Ovary (tissue), 10 donors: ENCODE measurements at places on chromosomes 5 and 9. TPM values are rescaled to one million over a fixed set of nuclear protein-coding genes. Genes with fewer than 3 reads are reported as not detected.

The RGS7BP gene
- 6.5 TPM for total RNA-seq

The EGR1 gene
- 72.7 TPM for total RNA-seq

The SLC12A7 gene
- total RNA-seq, result 9.8 TPM

The NME5 gene
- 4.6 TPM for total RNA-seq

The APC gene
- total RNA-seq, result 32.8 TPM

The FOXD4L6 gene
- total RNA-seq, result not detected

The CER1 gene
- total RNA-seq, result not detected

The GPRIN1 gene
- 0.20 TPM for total RNA-seq

DNA sequence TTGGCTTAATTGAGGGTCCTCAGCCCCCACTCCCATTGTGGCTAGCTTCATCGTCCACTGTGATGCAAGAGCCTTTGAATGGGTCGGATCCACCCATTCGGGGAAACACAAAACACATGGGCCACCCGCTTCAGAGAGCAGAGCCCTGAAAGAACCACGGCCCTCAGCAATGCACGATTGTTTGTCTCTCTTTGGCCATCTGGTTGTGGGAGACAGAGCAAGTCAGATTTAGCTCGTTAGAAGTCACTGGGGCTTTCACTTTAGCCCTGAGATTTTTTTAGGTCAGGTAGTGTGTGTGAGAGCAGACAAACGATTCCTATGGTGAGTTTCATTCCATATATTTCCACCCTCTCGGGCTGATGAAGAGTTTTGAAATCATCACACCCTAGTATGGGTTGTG, 12.9 kb upstream of the COL15A1 start:
- DNase-seq, result no peak
- H3K4me3 ChIP-seq, result no peak overlapping the region
- H3K4me1 ChIP-seq, result peaks cover 4% of the 10 kb centered on the region

DNA sequence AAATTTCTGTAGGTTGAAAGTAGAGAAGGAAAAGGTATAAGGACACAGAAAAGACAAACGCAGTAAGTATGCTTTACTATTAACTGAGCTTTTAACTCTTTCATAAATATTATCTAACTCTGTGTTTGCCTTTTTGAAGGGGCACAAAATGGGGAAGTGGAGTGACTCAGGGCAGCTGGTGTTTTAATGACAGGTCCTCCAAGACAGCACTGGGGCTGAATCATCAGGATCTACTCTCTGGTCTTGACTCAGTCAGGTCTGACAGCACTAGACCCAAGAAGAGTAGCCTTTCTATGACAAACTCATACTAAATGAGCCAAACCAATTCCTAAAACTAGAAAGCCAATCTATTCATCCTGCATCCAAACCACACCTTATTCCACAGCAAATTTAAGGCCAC, 102.2 kb downstream of the APTX start:
- no peaks in the 10 kb centered on the region for H3K27me3 ChIP-seq
- no peaks in the 10 kb centered on the region for H3K36me3 ChIP-seq
- no peak overlapping the region for H3K4me3 ChIP-seq
- DNase-seq, result no peak

GRCh38 chr9:8251566-8251965, 452.0 kb upstream of the DMAC1 start:
- no peaks in the 10 kb centered on the region for H3K36me3 ChIP-seq
- no peak for DNase-seq
- no peak overlapping the region for H3K4me3 ChIP-seq
- H3K4me1 ChIP-seq, result peaks cover 2% of the 10 kb centered on the region
- no peaks in the 10 kb centered on the region for H3K27me3 ChIP-seq

DNA sequence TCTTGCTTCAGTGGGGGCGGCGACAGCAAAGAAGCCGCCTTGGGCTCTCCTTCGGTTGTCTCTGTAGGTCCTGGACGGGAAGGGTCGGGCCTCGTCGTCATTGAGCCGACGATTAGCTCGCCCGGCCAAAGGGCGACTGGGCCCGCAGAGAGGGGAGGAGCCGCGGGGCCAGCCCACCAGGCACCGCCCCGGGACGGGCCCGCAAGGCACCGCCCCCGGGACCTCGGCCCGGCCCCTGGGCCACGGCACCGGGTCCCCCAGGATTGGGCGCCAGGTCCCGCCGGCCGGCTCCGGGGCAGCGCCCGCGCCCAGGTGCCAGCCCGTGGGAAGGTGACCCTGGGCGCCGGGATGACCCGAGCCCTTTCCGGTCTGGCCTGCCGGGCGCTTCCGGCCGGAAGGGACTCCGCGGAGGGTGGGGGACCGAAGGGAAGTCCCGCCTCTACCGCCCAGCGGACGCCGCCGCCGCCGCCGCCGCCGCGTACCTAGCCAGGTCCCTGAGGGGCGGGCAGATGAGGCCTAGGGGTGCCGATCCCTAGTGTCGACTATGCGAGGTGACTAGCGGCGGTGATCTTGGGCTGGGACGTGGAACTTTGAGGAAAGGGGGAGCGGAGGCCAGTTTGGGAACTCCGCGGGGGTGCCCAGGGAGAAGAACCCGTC, at the start of the genes GBA2 and RGP1:
TSS of gene GBA2 (minus strand) at position 371 of the 657 bp plus-strand sequence. CDS start 524 bp downstream, outside the sequence.
TSS of gene RGP1 (plus strand) at position 430 of the 657 bp plus-strand sequence. CDS start 469 bp downstream, outside the sequence.
- H3K4me3 ChIP-seq, result peak within 1 kb of the TSS; percentile 80
- no peaks in the 10 kb centered on the region for H3K27me3 ChIP-seq
- peak within 1 kb of the TSS; percentile 88 for H3K27ac ChIP-seq
- peaks cover 22% of the 10 kb centered on the region for H3K4me1 ChIP-seq
- peak; percentile 84 for DNase-seq

DNA sequence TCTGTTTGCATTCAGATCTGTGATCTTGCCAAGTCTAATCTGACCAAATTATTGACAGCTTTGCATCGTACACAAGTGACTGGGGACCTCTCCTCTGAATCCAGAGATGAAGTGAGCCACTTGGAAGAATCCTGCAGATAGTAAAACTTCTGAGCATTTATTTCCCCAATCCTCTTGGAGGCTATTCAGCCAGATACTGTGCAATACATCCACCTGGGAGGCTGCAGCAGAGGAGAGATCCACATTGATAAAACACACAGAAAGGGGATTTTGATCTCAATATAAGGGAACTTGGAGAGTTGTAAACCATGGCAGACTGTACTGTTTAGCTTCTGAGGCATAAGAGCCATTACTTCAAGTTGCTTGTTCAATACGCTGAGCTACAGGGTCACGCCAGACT, 654.6 kb downstream of the MTRR start:
- no peaks in the 10 kb centered on the region for H3K27me3 ChIP-seq
- no peak overlapping the region for H3K27ac ChIP-seq
- H3K4me1 ChIP-seq, result no peaks in the 10 kb centered on the region

- H3K4me1 ChIP-seq, result no peaks in the 10 kb centered on the region
- no peak for DNase-seq
Measured at GRCh38 chr5:169089343-169089742, 211.6 kb downstream of the SLIT3 start.

DNA sequence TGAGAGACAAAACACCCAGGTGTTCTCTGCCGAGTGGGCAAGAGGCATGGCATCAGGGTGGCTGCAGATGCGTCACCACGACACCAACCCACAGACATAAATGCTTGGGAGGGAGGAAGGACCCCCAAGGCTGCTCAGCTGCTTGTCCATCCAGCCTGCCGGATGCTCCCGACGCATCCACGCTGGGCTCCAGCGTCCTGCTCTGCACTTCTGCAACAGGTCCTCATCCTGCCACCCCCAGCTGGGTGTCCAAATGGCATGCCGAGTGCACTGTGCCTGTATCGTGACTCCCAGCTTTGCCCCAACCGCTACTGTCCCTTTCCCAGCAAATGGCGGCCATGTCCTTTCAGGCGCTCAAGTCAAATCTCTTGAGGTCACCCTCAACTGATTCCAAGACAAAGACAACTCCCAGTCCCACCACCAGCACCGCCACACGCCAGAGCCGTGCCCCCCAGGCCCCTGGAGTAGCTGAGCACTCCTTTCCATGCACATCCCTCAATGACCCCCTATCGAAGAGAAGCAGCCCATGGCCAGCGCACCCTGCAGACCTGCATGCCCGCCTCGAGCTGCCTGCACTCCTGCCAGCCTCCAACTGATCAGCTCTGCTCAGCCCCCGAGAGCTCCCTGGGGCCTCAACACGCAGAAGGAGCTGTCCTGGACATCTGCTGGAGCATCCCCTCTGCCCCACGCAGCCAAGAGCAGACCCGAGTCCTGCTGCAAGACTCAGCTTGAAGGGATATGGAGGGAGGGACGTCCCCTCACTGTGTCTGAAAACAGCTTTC, 116.7 kb downstream of the ROR2 start:
- no peak overlapping the region for H3K27ac ChIP-seq
- H3K36me3 ChIP-seq, result no peaks in the 10 kb centered on the region

GRCh38 chr5:170223360-170223759, 9.4 kb upstream of the C5orf58 start:
- H3K27me3 ChIP-seq, result no peaks in the 10 kb centered on the region
- H3K36me3 ChIP-seq, result no peaks in the 10 kb centered on the region
- no peak overlapping the region for H3K27ac ChIP-seq
- H3K4me3 ChIP-seq, result no peak overlapping the region
- DNase-seq, result no peak

DNA sequence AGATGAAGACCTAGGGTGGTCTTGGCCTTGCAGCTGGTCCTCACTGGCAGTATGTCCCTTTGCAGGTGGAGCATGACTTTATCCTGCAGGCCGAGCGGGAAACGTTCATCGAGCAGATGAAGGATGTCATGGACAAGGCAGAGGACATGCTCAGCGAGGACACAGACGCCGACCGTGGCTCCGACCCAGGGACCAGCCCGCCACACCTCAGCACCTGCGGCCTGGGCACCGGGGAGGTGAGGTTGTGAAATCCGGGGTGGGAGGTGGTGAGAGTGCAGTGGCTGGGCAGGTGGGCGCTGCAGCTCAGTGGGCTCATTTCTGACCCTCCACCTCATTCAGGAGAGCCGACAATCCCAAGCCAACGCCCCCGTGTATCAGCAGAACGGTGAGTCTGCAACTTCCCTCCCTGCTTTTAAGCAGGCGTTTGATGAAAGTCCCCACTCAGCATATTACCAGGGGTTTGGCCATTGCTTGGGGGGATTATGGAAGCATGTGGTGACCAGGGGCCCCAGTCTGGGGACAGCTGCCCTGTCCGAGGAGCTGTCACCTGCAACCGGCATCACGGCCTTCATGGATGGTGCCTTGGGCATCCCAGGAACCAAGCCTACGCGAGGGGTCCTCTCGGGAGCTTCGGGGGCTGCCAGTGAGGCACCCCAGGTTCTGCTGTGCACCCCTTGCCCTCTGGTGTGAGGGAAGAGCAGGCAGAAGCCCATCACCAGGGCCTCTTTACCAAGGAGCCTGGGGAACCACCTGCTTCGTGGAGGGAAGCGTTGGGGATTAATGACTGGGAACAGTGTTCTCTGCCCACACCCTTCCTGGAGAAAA, 84.0 kb downstream of the WNK2 start:
- peak; percentile 17 for DNase-seq
- no peaks in the 10 kb centered on the region for H3K4me1 ChIP-seq
- no peaks in the 10 kb centered on the region for H3K36me3 ChIP-seq
- no peaks in the 10 kb centered on the region for H3K27me3 ChIP-seq
- no peak overlapping the region for H3K27ac ChIP-seq
- H3K4me3 ChIP-seq, result no peak overlapping the region

GRCh38 chr5:60538955-60539866, 160.8 kb downstream of the DEPDC1B start:
- DNase-seq, result no peak
- peaks cover 9% of the 10 kb centered on the region for H3K4me1 ChIP-seq
- peak overlapping the region; percentile 58 for H3K27ac ChIP-seq
- no peaks in the 10 kb centered on the region for H3K36me3 ChIP-seq
- H3K27me3 ChIP-seq, result no peaks in the 10 kb centered on the region
- no peak overlapping the region for H3K4me3 ChIP-seq

GRCh38 chr5:122508623-122509022, 196.6 kb downstream of the SNCAIP start:
- no peak overlapping the region for H3K4me3 ChIP-seq
- no peaks in the 10 kb centered on the region for H3K36me3 ChIP-seq
- no peaks in the 10 kb centered on the region for H3K27me3 ChIP-seq
- no peak for DNase-seq

GRCh38 chr5:134708301-134708700, 30.0 kb upstream of the CAMLG start:
- H3K36me3 ChIP-seq, result no peaks in the 10 kb centered on the region
- H3K4me1 ChIP-seq, result no peaks in the 10 kb centered on the region
- no peak overlapping the region for H3K4me3 ChIP-seq
- no peaks in the 10 kb centered on the region for H3K27me3 ChIP-seq

DNA sequence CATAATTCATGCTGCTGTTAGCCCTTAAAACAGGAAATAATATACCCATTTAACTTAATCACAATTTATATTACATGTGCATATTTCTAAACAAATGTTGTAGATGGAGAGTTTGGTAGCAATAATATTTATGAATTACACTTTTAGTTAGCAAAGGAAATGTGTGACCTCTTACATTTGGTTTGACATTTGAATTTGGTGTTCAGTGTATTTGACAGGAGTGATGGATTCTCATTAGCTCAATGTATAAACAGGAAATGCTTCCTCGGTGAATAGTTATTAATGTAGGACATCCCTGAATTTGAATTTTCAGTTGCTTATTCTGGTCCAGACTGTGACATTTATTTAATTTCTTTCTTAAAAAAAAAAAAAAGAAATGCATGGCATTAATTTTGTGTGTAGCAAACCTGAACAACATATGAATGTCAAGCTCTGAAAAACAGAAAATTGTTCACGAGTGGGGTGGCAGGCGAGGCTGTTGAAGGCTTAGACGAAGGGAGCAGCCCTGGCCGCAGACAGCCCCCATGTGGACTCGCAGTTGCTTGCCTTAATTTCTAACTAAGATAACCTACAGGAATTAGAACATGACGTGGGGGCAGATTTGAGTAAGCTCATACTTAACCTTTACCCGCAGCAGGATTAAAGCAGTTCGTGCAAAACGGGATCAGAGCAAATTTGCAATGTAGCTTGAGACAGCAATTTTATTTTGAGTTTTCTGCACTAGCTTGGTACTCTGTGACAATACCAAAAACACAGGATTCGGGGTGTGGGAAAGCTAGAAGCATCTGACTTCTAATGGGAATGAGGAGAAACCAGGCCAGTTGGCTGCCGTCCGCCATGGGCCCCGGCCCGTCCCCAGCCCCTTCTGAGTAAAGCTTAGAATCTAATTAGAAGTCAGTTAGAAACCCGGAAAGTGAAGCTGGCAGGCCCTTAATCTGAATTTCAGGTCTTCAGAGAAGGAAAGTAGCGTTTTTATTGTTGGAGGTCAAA, 134.3 kb downstream of the MACROH2A1 start:
- no peak overlapping the region for H3K27ac ChIP-seq
- no peak overlapping the region for H3K4me3 ChIP-seq
- no peaks in the 10 kb centered on the region for H3K36me3 ChIP-seq
- no peaks in the 10 kb centered on the region for H3K4me1 ChIP-seq

DNA sequence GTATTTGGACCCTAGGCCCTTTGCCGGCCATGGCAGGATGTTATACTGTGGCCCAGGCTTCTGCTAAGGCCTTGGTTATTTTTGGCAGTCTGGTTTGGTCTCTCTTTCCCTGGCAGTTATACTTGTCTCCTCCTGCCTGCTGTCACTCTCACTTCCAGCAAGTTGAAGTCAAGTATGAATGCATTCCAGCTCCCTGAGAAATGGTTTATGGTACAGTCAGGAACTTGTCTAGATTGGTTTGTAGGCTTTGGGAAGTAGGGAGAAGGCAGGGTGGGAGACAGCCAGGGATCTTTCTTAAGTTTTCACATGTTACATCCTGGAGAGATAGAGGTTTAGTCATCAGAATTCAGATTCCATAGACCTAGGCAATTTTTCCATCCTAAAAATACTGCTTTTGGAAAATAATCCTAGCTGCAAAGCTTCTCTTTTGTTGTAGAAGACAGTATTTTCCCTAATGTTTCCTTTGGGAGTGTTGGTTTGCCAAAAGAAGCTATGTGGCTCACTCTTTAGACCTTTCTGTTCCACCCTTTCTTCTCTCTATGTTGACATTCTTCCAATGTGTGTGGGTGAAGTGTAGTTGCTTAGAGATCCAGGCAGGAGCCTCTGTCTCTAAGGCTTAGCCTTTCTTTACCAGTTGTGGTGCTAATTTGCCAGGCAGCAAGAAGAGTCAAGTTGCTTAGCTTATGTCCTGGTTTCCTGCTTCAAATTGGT, 2.5 kb upstream of the KDM3B start:
- H3K27ac ChIP-seq, result no peak overlapping the region
- H3K4me1 ChIP-seq, result no peaks in the 10 kb centered on the region
- H3K36me3 ChIP-seq, result no peaks in the 10 kb centered on the region
- no peak overlapping the region for H3K4me3 ChIP-seq
